Fibroblast of skin of right quadriceps (primary cell): ENCODE measurements at places on chromosomes 11 and 22.
A peak's percentile ranks its signal among the peaks of the same experiment; 100 is the strongest.

GRCh38 chr11:2664376-2664775 lies 35.4 kb downstream of the KCNQ1OT1 start:
- DNase-seq = no peak

- peak; percentile 36 for DNase-seq
Measured at GRCh38 chr11:75066061-75066460, 30.6 kb downstream of the OR2AT4 start.

DNA sequence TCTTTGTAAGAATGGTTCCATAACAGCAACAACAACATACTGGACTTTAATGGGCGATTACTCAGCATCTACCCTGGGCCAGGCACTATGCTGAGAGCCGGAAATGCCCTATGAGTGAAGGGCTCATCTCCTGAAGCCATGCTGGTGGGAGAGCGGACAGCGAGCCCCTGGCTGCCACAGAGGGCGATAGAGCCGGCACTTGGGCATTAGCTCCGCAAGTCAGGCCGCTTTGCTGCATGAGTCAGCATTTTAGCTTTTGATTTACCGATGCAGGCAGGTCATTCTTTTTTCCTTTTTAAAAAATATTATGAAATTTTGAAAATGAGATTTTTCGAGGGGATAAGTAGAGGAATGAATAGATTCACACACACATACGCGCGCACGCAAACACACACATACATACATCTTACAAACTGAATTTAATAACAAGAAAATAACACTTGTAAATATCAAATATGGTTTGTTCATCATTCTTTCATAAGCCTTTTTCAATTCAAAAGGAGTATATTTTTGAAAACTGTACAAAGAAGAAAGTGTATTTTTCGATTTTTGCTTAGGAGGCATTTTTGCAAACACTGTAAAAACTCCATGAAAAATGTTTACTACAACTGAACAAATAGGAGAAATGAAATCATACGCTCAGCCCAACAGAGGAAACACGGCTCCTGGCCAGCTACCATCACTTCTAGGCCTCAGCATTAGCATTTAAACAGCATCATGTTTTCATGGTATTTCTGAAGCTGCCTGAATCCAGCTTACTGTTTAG lies 667.3 kb downstream of the OPCML start:
- DNase-seq = no peak

DNA sequence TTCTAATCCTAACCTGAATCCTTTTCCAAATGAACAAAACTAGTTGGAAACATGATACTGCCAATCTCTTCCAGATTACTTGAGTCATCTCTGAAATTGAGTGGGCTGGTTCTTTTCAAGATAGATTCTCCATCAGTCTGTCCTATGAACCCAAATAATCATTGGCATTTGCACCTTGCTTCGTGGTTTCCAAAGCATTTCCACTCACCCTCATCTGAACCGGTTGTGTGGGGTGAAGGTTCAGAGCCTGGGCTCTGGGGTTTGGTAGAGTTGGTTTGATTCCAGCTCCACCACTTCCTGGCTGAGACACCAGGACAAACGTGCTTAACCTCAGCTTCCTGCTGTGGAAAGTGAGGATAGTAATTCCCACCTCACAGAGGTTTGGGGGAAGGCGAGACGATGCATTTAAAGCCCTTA lies 206.4 kb upstream of the E2F8 start:
- peak; percentile 60 for DNase-seq

DNA sequence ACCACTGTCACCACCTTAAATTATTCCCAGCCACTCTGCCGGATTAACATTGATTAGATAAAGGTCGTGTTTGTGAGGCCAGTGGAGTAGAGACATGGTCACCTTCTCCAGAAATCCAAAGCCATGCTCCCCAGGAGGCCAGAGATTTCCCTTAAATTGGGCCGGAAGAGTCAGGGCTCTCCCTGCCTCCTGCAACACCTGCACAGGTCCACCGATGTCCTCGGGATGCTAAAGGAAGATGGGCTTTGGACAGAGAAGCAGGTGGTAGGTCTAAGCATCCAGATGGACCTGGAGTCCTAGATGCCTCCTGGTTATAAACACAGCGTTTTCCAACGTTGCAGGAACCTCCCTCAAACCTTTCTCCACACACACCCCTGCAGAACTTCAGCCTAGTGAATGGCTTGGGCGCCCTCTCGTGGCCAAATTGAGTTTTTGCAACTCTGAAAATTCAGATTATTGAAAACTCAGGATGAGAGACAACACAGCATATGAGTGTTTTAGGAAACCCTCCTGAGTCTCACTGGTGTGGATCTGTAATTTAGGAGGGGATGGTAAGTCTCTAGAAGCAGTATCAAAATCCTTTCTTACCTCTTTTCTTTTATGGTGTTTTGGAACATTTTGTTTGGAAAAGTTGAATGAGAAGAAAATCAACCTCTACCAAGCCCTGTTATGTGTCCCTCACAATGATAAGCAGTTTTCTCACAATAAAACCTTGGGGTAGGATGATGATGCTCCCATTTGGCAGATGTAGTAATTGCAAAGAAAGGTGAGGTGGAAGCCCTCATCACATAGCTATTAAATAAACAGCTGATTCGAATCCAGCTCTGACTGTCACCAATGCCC lies 109.6 kb downstream of the RRAS2 start:
- peak; percentile 48 for DNase-seq

DNA sequence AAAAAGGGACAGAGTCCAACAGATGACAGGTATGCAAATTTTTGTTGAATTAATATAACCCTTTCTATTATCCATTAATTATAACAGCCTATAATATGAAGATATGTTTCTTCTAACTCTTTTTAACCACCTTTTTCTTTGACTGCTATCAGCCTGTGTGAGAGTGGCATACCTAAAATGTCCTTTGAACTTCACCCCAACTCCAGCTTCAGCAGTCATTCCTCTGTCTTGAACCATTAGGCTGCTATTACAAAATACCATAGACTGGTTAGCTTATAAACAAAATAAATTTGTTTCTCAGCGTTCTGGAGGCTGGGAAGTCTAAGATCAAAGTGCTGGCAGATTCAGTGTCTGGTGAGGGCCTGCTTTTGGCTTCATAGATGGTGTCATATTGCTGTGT lies 564.6 kb upstream of the FAT3 start:
- DNase-seq = no peak

- DNase-seq = peak; percentile 52
Measured at GRCh38 chr11:87290304-87290922, 252.7 kb downstream of the TMEM135 start.

- no peak for DNase-seq
Measured at GRCh38 chr22:50561401-50562358, 1.0 kb downstream of the SYCE3 start.

DNA sequence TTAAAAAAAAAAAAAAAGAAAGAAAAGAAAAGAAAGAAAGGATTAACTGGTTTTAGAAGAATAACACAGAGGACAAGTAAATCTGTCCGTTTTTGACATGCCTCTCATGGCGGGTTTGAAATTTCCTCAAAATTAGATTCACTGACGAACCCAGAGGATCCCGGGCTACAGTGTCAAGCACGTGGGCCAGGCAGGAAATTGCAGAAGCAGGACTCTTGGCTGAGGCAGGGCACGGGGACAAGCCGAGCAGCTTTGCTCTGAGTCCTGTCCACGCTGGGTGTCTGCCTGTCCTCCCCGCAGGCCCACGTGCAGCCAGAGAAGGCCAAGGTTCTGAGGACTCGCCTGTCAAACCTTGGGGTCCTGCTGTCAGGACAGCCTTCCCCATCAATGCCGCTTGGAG lies 24.7 kb downstream of the GAL start:
- DNase-seq = no peak

- peak; percentile 17 for DNase-seq
Measured at GRCh38 chr11:28743061-28743550, 634.9 kb downstream of the METTL15 start.

GRCh38 chr22:31647523-31648320 lies 14.3 kb downstream of the PISD start:
- peak; percentile 73 for DNase-seq

DNA sequence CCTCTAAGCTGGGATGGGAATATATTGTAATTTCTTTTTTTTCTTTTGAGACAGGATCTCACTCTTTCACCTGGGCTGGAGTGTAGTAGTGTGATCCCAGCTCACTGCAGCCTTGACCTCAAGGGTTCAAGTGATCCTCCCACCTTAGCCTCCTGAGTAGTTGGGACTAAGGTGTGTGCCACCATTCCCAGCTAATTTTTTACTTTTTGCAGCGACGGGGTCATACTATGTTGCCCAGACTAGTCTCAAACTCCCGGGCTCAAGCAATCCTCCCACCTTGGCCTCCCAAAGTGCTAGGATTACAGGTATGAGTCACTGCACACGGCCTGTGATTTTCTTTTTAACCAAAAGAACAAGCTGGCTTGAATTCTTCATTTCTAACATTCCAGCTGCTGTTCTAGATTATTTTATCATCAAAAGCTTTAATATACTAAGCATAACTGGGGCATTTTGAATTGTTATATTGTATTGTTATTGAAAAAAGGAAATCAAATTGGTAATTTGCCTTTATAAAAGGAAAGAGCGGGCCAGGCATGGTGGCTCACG lies 26.8 kb upstream of the PPP2R1B start:
- no peak for DNase-seq

GRCh38 chr11:78228467-78228866 lies 39.7 kb downstream of the USP35 start:
- DNase-seq = peak; percentile 55

- no peak for DNase-seq
Measured at GRCh38 chr11:119189393-119189792, 4.1 kb downstream of the NHERF4 start.

- no peak for DNase-seq
Measured at GRCh38 chr22:32416556-32417085, 4.6 kb upstream of the RTCB start.

GRCh38 chr11:62842171-62842741 lies 2.9 kb upstream of the WDR74 start:
- DNase-seq = no peak

DNA sequence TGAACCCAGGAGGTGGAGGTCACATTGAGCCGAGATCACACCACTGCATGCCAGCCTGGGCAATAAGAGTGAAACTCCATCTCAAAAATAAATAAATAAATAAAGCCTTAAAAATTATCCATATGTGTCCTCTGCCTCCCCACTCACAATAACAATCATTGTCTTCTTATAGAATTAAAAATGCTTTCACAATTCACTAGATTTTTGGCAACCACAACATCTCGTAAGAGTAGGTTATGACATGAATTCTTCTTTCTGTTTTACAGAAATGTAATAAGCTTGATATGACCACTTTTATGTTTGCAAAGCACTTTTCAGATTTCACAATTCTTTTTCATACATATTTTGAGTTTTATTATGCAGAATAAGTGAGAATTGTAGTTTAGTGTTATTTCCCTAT lies 54.5 kb upstream of the HSPA8 start:
- DNase-seq = no peak

GRCh38 chr22:19604711-19605268 lies 80.6 kb upstream of the CLDN5 start:
- no peak for DNase-seq

DNA sequence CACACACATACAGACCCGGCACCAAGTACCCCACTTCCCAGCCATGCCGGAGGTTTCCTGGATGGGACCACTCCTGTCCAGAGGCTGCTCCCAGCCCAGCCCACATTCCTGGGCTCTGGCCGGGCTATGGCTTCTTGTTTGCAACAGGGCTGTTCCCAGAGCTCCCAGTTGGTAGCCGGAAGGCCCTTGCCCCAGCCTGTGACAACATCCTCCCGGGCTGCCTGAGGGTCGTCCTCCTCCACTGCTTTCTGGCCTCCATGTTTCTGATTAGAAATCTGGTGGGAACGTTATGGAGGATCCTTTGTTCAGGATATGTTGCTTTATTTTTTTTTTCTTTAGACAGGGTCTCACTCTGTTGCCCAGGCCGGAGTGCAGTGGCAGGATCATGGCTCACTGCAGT lies 952 bp upstream of the CYP2D6 start:
- DNase-seq = no peak

GRCh38 chr11:15258433-15259165 lies 143.9 kb downstream of the INSC start:
- DNase-seq = peak; percentile 20

DNA sequence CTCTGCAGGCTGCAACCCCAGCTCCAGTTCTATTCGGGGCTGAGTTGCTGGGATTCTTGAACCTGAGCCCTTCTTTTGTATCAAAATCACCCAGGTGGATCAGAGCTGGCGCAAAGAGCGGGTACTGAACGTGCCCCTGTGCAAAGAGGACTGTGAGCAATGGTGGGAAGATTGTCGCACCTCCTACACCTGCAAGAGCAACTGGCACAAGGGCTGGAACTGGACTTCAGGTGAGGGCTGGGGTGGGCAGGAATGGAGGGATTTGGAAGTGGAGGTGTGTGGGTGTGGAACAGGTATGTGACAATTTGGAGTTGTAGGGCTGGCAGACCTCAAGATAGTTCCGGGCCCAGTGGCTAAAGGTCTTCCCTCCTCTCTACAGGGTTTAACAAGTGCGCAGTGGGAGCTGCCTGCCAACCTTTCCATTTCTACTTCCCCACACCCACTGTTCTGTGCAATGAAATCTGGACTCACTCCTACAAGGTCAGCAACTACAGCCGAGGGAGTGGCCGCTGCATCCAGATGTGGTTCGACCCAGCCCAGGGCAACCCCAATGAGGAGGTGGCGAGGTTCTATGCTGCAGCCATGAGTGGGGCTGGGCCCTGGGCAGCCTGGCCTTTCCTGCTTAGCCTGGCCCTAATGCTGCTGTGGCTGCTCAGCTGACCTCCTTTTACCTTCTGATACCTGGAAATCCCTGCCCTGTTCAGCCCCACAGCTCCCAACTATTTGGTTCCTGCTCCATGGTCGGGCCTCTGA lies 3.8 kb downstream of the FOLR1 start:
- DNase-seq = no peak

DNA sequence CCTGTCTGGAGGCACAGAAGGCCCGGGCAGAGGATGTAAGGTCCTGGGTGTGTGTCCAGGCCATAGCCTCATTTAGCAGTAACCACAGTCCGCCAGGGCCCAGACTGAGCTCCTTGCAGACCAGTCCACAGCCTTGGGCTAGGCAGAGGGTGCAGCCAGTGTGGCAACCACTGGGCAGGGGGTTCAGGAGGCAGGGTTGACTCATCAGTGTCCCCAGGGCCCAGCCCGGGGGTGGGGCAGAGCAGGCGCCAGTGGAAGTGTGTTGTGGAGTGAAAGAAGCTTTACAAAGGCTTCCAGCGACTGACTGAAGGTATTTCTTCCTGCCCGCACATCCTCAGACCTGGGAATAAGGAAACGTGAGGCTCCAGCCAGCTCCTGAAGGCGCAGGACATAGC lies 27.7 kb upstream of the WNT11 start:
- DNase-seq = peak; percentile 32

GRCh38 chr11:125404811-125405790 lies 91.0 kb downstream of the FEZ1 start:
- DNase-seq = peak; percentile 39

GRCh38 chr11:11841116-11841722 lies 553 bp upstream of the USP47 start:
- DNase-seq = peak; percentile 27

DNA sequence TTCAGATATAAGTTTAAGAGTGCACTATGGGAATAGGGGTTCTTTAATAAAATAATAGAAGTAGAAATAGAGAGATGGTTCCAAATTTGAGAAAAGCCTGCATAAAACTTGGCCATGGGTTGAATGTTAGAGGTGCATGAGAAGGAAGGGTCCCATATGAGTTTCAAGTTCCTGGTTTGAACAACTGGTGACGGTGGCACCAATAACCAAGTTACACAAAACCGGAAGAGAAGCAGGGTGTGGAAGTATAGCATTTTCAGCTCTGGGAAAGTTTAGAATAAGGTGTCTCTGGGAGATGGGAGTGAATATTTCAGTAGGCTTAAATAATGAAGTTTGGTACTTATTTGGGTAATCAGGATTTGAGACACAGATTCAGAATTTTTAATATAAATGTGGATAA lies 2.4 kb downstream of the CASP1 start:
- no peak for DNase-seq
